ENCODE measurements at places on chromosomes 2 and 18.

DNA sequence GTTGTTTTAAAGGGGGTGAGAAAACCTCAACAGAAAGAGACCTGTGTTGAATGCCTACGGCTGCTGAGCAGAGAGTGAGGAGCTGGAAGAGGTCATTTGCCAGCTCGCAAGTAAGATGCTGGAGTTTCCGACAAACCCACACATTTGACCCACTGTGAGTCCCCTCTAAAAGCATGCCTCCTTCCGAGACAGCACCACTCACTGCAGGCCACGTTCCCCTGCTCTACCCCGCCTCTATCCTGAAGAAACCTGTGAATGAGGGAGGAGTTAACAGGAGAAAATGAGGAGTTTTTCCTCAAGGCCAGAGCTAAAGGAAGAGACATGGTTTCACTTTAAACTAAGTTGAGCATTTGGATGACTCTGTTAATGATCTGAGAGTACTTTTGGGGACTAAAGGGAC, 188.7 kb downstream of the DPP10 start:
- DNase-seq: no peak

DNA sequence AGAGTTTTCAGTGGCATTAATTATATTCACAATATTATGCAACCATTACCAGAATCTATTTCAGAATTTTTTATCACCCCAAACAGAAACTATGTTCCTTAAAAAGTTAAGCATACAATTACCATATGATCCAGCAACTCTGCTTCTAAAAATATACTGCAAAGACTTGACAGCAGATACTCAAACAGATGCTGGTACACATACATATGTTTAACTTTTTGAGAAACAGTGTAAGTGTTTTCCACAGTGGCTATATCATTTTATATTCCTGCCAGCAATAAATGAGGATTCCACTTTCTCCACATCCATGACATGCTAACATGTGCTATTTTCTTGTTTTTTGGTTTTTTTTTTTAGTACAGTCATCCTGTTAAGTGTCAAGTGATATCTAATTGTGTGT, 439.3 kb upstream of the VWC2L start:
- DNase-seq: no peak

GRCh38 chr2:230700447-230700846, 12.2 kb upstream of the CAB39 start:
- no peak for DNase-seq

GRCh38 chr2:237923481-237924163, 43.2 kb upstream of the UBE2F start:
- DNase-seq: peak; percentile 50

GRCh38 chr2:176891105-176891504, 321.5 kb upstream of the HNRNPA3 start:
- DNase-seq: no peak

- DNase-seq: no peak
Observed at GRCh38 chr2:238513346-238513745, 86.6 kb downstream of the ASB1 start.

DNA sequence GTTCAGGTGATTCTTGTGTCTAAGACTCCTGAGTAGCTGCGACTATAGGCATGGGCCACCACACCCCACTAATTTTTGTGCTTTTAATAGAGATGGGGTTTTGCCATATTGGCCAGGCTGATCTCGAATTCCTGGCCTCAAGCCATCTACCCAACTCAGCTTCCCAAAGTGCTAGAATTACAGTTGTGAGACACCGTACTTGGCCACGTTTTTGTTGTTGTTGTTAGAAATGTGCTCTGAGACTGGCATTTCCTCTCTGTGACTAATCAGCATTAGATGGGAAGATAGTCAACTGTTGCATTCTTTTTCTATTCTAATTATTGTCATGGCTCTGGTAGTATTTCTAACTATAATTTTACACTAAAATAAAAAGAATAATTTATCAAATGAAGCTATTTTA, 191.7 kb downstream of the CAMKMT start:
- no peak for DNase-seq

- DNase-seq: no peak
Observed at GRCh38 chr2:234378440-234378839, 118.4 kb downstream of the ARL4C start.

DNA sequence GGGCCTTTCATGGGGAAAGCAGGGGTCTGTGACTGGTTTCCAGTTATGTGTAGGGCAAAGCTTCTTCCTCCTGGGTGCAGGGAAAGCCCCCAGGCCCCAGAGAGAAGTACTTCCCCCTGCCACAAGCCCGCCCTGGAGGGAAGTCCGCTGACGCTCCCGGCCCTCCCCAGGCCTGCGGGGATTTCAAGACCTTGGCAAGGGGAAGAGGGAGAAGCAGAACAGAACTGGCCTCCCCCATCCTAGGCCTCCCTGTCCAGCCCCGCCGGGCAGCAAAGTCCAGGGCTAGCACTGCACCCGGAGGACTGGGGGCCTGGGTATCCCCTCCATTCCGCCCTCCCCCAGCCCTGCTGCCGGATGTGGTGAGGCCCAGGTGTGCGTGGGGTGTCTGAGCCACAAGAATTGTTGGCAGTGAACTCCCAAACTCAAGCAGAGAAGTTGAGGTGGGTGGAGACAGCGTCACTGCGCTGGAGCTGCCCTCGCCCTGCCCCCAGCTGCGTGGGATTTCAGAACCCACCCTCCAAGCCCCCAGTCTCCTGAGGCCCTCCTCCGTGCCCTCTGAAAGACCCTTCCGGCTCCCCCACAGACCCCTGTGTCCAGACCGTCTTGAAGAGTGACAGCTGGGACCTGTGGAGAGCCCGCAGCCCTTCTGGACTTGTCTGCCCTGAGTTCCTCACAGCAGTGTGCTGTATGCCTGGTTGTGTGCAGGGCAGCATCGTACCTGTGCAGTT, 1.1 kb upstream of the DUSP2 start:
- DNase-seq: no peak

DNA sequence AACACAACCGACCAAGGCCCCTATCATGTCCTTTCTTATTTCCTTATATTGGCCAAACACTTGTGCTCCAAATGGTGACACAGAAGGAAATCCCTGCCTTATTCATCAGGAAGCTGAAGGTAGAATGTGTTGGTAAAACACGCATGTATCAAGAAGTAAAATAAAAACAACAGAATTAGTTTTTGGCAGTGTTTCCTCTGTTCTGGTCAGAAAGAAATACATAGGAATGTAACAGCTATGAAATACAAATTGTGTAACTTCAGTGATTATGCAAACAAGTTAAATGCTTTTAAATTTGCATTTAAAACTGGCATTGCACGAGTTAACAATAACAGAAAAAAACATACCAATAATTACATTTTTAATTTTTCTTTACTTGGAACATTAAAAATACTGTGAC, 19.3 kb downstream of the ST6GAL2 start:
- no peak for DNase-seq

- no peak for DNase-seq
Observed at GRCh38 chr2:9954136-9954535, 2.6 kb downstream of the GRHL1 start.

DNA sequence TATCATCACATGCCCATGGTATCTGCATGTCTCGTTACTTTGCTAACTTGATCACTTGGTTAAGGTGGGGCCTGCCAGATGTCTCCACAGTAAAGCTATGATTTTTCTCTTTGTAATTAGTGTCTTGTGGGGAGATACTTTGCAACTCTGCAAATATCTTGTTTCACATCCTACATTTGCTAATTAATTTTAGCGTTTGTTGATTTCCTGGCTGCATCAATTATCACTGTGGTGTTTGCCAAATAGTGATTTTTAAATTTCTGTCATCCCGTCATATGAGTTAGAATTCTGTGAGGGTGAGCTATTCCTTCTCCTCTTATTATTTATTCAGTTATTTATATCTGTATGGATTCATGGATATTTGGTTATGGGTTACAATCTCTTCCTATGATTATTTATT, 161.4 kb downstream of the FMNL2 start:
- no peak for DNase-seq

GRCh38 chr2:45259547-45260160, 250.4 kb upstream of the SIX2 start:
- DNase-seq: no peak

GRCh38 chr2:15814403-15814802, 125.9 kb upstream of the MYCN start:
- no peak for DNase-seq

DNA sequence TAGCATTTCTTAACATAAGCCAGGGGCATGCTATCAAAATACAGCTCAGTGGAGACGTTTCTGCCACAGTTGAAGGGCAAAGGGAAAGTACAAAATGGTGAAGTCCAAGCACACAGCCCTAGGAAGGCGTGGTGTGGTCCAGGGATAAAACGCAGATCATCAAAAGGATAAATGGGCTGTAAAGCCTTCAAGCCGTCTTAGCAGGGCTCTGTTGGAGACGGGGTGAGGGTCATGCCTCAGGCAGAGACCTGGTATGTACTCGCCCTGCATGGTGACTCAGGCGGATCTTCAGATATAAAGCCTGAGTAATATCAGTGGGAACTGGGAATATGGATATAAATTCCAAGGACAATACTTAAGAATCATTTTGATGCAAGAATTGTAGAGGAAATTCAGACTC, 61.2 kb downstream of the NGEF start:
- no peak for DNase-seq

- no peak for DNase-seq
Observed at GRCh38 chr2:120108049-120108448, 95.2 kb downstream of the EPB41L5 start.

DNA sequence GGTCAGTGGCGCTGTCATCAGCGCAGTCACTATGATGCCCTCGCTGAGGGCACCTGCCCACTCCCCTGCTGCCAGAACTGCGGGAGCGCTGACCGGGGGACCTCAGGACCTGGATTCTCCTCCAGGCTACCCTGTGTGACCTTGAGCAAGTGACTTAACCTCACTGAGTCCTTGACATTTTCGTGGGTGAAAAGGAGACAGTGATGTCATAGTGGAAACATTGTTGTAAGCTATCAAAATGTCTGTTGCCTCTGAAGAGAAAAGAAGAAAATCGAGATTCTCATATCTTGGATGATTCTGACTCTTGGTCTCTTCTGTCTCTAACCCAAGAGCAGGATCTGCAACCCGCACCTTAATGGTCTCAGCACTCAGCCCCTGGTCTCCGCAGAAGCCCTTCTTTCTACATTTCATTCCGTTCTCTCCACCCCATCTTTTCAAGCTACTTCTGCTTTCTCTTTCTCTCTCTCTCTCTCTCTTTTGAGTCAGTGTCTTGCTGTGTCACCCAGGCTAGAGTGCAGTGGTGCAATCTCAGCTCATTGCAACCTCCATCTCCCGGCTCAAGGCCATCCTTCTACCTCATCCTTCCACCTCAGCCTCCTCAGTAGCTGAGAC, 978 bp upstream of the TUBA4A start:
- no peak for DNase-seq

- DNase-seq: no peak
Observed at GRCh38 chr2:147689220-147689909, 155.5 kb upstream of the ACVR2A start.

DNA sequence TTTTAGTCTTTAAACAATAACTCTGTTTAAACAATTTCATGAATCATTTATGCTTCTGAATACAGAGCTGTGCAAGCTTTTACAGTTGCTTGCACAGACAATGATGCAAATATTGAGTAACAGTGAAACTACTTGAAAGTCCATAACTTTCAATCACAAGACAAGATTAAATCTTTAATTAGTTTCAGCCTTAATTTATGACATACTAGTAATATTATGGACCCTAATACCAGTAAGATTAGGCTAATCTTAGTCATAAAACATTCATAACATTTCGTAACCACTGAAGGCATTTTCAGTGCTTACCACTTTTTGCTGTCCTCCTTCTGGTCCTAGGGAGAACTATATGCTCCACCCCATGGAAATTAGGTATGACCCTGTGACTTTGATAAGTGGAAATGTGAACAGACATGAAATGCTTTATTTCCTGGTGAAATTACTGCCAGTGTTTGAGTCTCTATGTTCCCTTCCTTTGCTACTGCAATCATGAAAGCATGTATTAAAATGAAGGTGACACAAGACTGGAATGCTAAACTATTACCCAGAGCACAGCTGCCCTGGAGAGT, 1.8 kb upstream of the COBLL1 start:
- no peak for DNase-seq

DNA sequence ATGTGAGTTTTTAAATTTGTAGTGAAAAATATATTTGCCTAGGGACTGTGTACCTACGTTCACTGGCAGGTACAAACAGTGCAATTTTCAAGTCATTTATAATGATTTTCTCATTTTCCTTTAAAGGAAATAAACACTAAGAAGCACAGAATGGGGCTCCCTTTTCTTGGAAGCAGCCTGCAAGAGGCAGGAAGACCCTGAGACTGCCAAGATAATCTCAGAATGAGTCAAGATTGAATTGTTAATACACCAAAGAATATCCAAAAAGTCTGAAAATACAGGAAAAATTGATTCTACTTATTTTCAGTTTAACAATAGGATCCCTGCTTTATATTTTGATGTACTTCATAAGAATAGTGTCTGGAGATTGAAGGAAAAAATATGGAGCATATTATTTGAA, 331.2 kb downstream of the CTNNA2 start:
- no peak for DNase-seq

- DNase-seq: no peak
Observed at GRCh38 chr2:112880091-112880531, 30.9 kb upstream of the IL37 start.

- DNase-seq: no peak
Observed at GRCh38 chr2:232667989-232668583, 29.0 kb upstream of the GIGYF2 start.

- no peak for DNase-seq
Observed at GRCh38 chr2:159300586-159300985, 14.1 kb upstream of the WDSUB1 start.

- no peak for DNase-seq
Observed at GRCh38 chr2:88172882-88173281, 2.7 kb downstream of the THNSL2 start.

DNA sequence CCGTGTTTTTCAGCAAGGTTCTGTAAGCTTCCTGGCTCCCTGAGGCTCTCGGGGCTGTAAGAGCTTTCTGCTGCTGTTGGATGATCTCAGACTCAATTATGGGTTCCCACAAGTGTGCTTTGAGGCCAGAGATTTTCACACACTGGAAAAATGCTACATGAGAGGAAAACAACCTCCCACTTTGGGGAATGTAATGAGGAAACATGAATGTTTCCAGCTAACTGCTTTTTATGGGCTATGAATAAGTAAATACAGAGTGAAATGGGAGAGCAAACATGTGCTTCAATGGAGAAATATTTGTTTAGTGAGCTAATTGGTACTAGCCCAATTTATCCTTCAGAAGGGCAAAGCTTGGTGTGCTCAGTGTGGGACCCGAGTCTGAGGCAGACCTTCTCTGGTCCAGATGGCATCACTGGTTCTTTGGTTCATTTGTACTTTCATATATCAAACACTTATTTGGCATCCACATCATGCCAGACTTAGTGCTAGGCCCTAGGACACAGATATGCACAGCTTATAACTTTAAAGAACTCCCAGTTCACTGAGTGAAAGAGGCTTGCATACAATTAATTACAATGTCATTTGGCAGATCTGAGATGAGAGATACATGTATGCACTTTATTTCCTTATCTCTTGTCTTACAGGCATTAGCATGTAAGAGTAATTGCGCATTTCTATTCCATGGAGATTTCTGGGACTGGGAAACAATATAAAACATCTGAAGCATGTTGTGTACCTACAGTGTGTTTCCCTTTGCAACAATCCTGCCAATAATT, 248.8 kb downstream of the RDH14 start:
- DNase-seq: no peak

Measured in stimulated activated CD8-positive, alpha-beta memory T cell treated with anti-CD3 and anti-CD28 coated beads, Interleukin-7, amount 100 ng/mL, for 1 hour (primary cell).